ENCODE measurements at places on chromosomes 11 and 22.

DNA sequence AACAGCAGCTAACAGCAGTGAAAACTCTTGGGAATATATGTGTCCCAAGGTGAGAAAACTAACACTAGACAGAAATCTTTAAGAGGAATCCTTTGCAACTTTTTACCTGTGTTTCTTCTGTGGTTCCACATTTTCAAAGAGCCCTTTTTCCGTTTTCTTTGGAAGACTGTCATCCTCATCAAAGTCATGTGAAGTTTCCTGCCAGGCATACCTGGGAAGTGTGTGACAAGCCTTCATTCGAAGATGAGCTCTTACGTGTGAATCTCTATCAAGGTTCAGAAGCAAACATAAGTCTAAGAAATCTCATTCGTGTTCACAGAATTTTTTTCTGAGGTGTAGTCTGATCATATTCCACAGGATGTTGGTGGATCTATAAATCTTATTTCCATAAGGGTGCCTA, 330.6 kb upstream of the MPPED2 start:
- no peak for DNase-seq

DNA sequence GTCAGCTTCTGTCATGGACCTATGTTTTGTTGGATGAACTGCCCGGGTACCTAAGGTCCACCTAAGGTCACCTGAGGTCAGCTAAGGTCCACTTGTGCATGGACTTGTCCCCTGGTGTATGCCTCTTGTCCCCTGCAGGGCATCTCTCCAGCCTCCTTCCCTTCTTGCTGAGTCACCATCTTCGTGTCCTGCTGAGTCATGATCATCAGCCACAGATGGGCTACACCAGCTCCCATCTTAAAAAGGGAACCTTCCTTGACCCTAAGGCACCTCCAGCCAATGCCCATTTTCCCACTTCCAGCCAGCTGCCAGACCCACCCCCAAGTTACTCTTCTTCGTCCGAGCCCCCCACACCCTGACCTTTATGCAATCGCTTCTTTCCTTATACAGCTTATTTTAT, 544.9 kb downstream of the TBC1D22A start:
- no peak for DNase-seq

DNA sequence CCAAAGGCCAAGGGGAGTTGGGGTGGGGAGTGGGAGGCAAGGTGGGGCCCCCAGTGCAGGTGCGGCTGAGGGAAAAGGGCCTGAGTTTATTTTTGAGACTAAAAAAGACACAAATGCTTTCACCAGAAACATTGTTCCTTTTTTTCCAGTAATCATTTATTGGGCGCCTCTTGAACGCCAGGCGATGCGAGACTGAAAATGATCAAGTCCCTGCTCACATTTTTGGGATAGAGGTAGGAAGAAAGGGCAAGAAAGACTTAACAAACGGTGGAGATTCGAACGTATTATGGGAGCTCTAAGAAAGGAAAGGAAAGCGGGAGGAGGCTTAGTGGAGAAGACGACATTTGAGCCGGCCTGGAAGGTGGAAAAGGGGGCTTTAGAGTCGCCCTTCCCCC, 796 bp upstream of the SF3B2 start:
- no peak for DNase-seq

DNA sequence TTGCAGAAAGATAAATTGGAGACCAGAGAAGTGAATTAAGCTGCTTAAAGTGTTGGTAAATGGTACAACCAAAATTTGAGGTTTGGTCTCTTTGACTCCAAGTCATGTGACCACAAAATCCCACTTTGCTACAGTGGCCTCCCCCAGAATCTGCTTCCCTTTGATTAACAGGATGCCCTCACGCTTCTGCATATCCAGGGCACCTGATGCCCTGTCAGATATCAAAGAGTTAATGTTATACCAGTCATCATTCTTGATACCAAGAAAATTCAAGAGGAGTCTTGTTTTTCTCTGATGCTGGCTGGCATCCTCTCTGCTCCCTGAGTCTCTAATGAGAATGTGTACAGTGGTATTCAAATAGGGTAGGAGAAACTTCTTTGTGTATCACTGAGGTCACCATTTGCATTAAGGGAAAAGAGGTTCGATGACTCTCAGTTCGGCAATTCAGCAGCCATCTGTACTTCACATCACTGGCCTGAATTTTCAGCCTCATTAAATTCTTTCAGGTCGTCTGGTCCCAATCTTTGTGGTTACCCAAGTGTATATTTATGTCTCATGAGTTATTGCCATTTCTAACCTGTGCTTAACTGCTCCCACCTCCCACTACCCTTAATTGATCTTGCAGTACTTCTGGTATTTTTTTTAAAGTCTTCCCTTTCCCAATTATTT, 73.9 kb downstream of the BDNF start:
- DNase-seq = no peak

GRCh38 chr11:130826572-130826971, 89.7 kb downstream of the SNX19 start:
- no peak for DNase-seq

Data from amniotic stem cell (primary cell).